ENCODE measurements at places on chromosomes 4 and X.

GRCh38 chr4:40600850-40601249 lies 28.8 kb downstream of the RBM47 start:
- DNase-seq, result no peak

DNA sequence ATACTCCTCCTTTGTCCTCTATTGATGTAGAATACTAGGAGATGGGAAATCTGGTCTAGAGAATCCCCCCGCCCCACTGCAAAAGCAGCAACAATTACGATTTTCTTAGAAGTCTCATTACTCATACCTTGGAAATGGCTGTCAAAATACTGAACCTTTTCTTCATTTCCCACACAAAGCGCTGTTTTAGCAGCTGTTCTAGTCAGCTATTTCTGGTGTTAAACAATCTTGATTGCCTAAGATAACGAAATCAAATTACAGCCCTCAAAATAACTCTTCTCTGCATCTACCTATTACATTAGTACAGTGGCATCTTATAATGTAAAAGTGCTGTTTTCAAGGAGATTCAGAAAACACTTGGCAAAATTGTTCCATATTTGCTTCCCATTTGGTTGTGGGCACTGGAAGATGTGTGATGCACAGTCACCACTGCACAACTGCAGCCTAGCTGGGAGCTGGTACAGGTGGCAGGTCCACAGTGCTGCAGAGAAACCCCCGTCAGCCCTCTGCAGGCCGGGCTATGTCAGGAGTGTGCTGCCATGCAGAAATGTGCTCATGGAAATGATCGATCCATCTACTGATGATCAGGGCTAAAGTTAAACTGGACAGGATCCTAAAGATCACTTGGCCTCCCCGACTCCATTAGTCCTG lies 50.4 kb downstream of the TBC1D9 start:
- DNase-seq, result no peak

DNA sequence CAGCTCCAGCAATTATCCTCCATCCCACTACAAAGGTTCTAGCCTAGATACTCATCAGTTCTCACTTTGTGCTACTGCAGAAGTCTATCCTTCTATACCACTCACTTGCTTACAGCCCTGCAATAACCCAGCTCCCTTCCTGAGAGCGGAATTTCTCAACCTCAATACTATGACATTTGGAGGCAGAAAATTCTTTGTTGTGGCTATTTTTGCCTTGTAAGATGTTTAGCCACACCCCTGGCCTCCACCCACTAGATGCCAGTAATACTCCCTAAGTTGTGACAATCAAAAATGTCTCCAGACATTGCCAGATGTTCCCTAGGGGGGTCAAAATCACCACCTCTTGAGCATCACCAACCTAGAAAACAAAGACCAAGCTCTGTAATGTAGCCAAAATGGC lies 149.5 kb downstream of the QDPR start:
- no peak for DNase-seq

DNA sequence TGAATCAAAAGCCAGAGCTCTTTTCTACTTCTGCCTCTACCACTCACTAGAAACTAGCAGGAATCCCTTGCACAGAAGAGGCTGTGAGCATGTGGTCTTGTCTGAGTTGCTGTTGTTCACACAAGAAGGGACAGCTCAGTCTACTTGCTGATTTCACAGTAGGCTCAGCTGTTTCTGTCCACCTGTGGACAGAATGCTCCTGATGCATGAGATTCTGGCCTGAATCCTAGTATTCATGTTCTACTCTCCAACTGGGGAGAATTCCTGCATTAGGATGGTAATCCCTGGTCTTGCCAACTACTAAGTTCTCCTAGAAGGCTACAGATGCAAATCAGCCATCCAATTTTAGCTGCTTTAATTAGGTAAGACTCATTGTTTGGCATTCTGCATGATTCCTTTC lies 112.8 kb downstream of the PPA2 start:
- peak; percentile 25 for DNase-seq

GRCh38 chrX:15749642-15750610 lies 11.9 kb downstream of the CA5B start:
- DNase-seq, result no peak

- no peak for DNase-seq
Observed at GRCh38 chr4:128031756-128032384, 29.2 kb upstream of the LARP1B start.

- DNase-seq, result no peak
Observed at GRCh38 chrX:84932814-84933213, 70.9 kb upstream of the APOOL start.

DNA sequence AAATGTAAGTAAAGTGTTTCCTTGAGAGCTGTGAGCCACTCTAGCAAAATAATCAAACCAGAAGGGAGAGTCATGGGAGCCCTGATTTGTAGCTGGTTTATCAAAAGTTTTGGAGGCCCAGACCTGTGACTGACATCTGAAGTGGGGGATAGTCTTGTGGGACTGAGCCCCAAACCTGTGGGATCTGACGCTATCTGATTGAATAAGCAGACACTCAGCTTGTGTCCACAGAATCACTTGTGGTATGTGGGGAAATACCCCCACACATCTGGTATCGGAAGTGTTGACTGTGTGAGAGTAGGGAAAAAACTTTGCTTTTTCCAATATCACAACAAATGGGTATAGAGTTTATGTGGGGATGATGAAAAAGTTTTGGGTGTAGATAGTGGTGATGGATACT lies 35.4 kb downstream of the FUNDC1 start:
- DNase-seq, result no peak

GRCh38 chr4:17055788-17056187 lies 157.3 kb upstream of the LDB2 start:
- no peak for DNase-seq

DNA sequence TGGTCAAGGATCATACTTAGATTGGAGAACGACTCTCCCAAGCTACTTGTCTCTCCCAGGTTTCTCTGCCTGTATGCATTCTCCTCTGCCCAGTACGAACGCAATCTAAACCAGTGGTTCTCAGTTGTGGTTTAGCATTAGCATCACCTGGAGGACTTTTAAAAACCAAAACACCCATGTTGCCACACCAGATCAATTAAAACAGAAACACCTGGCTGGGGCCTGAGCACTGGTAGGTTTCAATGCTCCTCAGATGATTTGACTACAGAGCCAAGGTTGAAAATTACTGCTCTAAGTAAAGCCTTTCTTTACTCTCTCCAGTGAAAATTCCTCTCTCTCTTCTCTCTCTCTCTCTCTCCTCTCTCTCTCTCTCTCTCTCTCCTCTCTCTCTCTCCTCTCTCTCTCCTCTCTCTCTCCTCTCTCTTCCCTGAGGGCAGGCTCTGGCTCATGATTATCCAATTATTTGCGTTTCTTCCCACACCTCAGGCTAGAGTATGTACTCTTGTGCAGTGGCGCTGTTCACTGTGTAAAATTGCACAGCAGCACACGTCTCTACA lies 153.7 kb upstream of the FGF13 start:
- DNase-seq, result no peak

DNA sequence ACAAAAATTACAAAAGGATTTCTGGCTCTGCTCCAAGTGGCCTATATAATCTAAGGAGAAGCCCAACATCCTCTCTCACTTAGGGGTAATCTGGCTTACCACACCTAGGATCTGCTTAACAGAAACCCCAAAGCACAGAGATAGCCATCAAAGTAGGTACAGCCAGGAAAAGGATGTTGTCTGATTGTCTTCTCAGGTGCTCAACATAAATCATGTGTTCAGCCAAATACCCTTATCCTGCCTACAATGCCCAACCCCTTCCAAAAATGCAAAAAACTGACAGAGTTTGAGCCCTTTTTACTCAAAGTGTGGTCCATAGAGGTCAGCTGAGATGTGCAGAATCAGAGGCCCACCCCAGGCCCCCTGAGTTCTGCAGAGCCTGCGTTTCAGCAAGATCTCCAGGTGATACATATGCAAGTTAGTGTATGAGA lies 53.9 kb downstream of the PPM1K start:
- no peak for DNase-seq

DNA sequence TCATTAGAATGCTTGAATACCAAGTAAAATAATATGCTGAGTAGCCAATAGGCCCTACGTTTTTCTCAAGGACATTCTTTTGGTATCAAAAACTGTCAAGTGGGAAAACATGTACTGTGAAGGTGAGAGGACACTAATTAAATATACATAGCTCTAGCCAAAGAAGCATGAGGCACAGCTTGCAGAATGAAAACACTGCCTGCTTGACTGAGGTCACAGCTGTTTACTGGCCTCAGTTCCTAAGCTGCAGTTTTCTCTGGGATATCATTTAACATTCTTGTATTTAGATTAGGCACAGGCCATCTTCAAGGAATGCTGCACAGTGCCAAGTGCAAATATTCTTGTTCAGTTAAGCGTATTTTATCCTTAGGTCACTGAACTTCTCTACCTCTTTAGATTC lies 78.6 kb downstream of the NAP1L3 start:
- no peak for DNase-seq

DNA sequence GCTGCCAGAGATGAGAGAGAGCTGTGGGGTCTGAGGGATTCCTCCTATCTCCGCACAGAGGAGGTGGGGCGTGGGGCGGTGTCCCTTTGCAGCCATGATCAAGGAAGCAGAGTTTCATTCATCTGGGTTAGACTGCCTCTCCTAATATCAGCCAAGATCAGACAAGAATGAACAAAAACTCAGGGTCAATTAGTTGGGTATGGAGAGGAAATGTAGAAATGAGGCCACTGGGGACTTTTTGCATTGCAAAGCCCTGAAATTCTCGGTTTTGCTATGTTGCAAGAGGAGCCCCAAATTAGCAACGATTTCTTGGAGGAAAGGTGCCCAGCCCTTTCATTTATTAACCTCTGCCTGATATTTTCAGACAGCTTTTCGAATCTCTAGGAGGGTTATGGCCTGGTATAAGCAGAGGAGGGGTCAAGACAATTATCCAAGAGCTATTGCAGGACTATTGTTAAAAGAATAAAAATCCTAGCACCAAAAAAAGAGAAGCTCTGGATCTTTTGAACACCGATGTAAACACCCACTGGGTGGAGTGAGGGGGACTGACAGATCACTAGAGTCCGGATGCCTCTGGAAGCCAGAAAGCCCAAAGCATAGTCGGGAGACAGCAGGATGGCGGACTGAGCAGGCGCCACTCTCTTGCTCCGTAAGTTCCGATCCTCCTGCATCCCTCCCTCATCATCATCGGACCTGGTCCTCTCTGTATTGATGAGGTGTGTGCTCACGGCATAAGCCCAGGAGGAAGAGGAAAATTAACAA lies 34.4 kb upstream of the ACSL1 start:
- no peak for DNase-seq

DNA sequence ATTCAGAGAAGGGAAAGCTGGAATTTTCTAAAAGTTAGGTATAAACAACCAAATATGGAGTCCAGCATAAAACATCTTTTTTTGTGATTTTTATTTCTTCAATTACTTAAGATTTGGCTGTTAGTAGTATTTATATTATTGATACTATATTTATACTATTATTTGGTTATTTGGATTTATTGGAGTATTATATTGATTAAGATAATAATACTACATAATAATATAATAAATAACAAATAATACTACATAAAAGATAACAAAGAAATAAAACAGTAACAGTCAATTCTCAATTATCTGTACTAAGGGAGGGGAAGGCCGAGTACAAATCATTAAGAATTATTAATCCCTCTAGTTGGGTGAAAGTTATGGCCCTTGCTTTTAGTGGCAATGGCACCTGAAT lies 66.0 kb upstream of the IRF2 start:
- no peak for DNase-seq

GRCh38 chr4:106618956-106619355 lies 250.4 kb upstream of the GIMD1 start:
- no peak for DNase-seq

DNA sequence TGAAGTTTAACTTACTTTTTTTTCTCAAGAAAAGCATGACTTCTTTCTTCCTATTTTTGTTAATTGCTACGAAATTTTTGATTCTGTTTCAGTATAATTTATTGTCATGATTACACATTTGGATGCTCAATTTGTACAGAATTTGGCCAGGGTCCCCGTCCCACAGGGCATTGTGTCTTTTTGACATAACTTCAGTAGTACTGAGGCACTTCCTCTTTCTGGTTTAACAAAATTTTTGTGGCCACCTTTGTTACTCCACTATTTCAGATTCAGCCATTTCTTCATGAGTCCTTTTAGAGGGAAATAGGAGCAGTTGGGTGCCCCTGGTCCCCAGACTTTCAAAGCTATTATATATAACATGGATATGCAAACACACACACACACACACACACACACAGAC lies 1248.7 kb downstream of the PCDH7 start:
- no peak for DNase-seq

DNA sequence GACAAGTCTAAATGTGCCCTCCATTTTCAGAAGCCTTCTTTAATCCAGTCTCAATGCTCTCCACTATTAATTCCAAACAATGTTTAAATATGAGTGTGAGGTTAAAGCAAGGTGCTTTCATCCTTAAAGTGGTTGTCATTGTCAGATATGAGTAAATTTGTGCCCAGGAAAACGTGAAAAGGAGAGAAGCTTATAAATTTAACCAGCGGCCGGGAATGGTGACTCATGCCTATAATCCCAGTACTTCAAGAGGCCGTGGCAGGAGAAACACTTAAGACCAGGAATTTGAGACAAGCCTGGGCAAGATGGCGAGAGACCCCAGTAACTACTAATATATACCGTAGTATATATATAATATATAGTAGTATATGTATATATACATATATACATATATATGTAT lies 270.0 kb downstream of the ARHGAP24 start:
- DNase-seq, result no peak

DNA sequence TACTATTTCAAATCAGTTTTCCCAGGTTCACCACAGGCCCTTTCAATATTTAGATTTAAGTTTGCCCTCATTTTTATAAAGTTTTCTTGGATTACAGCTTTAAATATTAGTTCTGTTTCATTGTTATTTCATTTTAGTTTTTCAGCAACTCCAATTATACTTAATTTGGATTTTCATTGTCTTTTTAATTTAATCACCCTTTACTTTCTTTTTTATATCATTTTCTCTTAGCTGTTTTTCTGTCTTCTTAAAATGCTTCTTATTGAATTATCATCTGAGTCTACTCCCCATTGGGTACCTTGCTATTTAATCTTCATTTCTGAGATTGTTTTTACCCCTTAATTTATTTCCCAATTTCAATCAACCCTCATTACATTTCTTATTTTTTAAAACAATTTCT lies 160.4 kb downstream of the PAPSS1 start:
- DNase-seq, result no peak
